ENCODE measurements at places on chromosomes 6 and 20.

DNA sequence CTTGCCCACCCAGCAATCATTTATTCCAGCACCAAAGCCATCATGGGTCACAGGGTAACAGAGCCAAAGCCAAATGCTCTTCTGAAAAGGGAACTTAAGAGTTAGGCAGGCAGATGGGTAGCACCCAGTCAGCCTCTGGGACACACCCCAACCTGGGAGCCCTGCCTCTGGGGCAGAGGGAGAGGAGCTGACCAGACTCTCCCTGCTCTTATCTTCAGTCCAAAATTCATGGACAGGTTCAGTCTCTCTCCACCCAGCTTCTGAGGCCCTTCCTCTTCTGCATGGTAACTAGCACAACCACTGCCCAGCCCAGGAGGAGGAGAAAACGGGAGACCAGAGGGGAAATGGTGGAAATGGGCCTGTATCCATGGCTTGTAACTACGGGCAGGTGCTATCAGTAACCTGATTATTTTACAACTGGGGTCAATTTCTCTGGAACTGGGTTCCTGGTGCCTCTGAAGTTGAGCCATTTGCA lies 105.4 kb downstream of the NOL4L start:
- no peak for DNase-seq

- DNase-seq = no peak
Observed at GRCh38 chr20:36318166-36318565, 12.0 kb downstream of the DLGAP4 start.

DNA sequence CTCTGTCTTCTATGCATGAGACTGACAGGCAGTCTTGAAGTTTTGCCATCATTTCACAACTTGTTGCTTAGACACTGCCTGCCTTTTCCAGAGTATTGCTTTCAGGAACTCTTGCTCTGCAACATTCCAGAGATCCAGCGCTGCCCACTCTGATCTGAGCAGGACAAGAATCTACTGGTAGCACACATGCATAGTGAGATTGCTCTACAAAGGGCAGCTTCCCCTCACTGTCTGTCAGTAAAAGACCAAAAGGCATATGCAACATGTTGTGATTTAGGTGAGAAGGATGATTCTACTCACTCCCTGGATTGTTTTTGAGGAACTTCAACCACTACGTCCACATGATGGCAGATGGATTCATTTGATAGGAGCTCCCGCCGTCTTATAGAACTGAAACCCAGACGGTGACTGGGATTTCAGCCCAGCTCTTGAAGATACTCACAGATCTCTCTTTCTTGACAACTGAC lies 259.1 kb downstream of the ARID1B start:
- no peak for DNase-seq

DNA sequence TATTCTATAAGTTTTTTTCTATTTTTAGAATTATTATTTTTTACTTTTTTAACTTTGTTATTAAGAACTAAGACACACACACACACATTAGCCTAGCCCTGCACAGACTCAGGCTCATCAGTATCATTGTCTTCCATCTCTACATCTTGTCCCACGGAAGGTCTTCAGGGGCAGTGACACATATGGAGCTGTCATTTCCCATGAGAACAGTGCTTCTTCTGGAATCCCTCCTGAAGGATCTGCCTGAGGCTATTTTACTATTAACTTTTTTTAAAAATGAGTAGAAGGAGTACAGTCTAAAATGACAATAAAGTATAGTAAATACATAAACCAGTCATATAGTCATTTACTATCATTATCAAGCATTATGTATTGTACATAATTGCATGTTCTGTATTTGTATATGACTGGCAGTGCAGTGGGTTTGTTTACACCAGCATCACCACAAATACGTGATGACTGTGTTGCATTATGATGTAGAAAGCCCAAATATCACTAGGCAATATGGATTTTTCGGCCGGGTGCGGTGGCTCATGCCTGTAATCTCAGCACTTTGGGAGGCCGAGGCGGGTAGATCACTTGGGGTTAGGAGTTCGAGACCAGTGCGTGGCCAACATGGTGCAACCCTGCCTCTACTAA lies 57.9 kb downstream of the HIVEP1 start:
- DNase-seq = no peak

DNA sequence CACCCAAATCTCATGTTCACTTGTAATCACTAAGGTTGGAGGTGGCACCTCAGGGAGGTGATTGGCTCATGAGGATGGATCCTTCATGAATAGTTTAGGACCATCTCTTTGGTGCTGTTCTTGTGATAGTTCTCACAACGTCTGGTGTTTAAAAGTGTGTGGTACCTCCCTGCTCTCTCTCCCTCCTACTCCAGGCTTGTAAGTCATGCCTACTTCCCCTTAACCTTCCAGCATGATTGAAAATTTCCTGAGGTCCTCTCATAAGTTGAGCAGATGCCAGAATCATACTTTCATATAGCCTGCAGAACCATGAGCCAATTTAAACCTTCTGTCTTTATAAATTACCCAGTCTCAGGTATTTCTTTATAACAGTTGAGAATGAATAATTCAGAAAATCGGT lies 16.6 kb downstream of the HLA-A start:
- no peak for DNase-seq

DNA sequence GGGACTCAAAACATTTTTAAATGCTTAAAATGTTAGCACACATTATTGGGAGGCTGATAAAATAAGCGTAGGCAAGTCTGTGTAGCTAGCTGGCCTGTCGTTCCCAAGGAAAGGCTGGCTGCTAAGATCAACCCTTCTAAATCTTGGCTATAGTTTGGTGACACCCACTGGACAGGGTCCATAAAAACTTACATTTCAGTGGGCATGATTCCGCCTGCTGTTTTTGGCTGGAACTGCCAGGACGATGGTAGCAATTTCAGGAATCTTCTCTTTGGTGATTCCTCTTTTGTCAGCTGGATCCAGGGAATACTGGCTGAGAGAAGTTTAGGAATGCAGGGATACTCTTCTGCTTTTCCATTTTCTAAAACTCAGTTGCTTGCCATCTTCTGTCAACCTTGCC lies 162.2 kb downstream of the NKAIN2 start:
- no peak for DNase-seq

Data from activated T-cell treated with anti-CD3 and anti-CD28 coated beads, Interleukin-2, amount 50 U/mL, for 48 hours (primary cell).